ENCODE measurements at places on chromosomes 5 and 9.

- no peak for DNase-seq
These were observed 286.1 kb upstream of the IRX1 start for GRCh38 chr5:3309538-3309937.

GRCh38 chr9:78143281-78144007 is 92.4 kb upstream of the CEP78 start:
- DNase-seq: no peak

DNA sequence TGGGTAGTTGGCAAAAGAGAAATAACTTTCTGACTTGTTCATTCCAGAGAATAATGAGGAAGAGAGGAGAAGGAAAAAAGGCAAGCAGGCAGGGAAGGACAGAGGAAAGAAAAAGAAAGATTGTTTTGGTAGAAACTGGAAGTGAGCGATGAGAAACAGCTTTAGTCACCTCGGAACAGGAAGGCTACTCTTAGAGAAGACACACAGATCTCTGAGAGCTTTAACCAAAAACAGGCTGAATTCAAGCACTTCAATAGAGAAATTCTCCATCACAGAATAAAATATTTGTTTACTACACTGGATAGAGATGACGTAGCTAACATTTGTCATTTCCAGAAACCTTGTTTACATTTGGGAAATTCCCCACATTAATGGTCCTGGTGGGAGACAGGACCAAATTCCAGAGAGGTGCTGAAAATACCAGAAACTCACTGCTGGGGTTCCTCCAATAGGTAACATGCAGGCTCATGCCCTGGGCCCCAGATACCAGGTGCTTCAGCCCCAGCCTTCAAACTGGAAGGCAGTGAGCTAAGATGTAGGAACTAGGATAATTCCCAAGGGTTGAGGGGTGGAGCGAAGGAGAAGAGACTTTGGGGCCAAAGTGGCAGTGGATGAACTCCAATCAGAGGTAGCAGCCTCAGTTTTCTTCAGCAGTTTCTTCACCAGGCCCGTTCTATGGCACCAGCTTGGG is 227.7 kb upstream of the GRAMD2B start:
- DNase-seq: no peak

- DNase-seq: peak; percentile 40
These were observed 56.3 kb upstream of the EXOC3 start for GRCh38 chr5:386432-387341.

- DNase-seq: peak; percentile 11
These were observed 168.0 kb upstream of the ZNF618 start for GRCh38 chr9:113707953-113708695.

- peak; percentile 89 for DNase-seq
These were observed 213.3 kb downstream of the IRX2 start for GRCh38 chr5:2538169-2538568.

DNA sequence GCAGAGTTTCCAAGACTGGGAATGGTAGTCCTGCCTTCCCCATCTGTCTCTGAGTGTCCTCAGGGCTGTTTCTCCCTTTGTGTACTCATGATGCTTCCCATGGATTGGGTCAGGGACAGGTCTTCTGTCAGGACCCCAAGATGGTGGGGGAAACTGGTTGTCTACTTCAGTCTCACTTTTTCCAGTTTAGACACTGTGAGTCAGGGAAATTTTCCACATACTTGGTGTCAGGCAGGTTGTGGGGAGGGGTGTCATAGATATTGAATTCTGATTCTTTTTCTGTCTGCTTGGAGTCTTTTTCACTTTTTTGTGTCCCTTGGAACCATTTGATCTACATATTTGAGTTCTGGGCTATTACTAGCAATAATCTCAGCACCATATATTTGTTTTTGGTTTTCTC is 10.3 kb downstream of the POLK start:
- no peak for DNase-seq

DNA sequence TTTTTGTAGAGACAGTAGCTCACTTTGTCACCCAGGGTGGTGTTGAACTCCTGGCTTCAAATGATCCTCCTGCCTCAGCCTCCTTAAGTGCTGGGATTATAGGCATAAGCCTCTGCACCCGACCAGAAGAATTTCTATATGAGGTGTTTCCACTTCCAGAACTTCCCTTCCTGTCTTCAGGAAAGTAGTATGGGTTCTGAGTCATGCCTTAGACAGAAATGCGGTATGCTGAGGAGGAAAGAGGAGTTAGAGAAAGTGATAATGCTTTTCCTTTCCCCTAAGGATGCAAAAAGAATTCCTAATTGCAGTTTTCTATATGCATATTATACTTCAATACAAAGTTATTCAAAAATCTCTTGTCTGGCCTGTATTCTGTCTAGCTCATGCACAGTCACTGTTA is 16.4 kb upstream of the ADAMTSL1 start:
- DNase-seq: no peak

- DNase-seq: no peak
These were observed 88.6 kb upstream of the IL6ST start for GRCh38 chr5:56083286-56083854.

DNA sequence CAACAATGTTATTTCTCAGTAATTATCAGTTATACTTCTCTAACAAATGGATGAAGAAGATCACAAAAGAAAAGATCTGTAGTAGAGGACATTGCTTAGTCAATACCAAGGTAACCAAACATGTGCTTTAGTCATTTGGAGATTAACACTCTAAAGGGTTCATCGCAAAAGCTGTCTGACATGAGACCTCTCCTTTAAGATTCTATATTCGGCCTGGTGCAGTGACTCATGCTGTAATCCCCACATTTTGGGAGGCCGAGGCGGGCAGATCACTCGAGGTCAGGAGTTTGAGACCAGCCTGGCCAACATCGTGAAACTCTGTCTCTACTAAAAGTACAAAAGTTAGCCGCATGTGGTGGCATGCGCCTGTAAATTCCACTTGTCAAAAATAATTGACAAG is 18.3 kb upstream of the CKMT2 start:
- no peak for DNase-seq

GRCh38 chr5:64570395-64570996 is 64.7 kb downstream of the RGS7BP start:
- no peak for DNase-seq

- DNase-seq: no peak
These were observed 34.0 kb downstream of the ZNF474 start for GRCh38 chr5:122163121-122164069.

DNA sequence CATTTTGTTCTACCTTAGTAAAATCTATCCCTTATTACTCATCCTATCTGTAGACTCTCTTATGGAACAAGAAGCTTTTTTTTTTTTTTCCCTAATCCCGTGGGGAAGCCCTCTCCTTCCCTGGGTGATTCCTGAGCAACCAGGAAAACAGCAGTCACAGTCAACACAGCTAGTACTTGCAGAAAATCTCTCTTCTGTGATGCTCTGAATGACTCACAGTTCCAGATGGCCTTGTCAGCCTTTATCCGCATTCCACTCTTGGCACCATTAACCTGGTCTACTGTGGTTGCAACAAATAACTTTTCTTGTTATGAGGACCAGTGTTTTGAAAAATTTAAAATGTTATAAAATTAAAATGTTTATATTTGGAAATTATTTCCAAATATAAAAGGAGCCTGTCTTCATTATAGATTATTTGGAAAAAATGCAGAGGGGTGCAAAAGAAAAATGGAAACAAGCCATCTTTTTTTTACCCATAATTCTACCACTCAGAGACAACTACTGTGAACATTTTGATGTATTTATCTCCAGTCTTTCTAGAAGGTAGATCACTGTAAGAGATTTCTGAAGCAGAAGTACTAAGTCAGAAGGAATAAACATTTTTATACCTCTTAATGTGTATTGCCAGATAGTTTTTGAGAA is 486.7 kb downstream of the RAB3C start:
- no peak for DNase-seq

- DNase-seq: no peak
These were observed 83.2 kb downstream of the CDH9 start for GRCh38 chr5:26955161-26955560.

DNA sequence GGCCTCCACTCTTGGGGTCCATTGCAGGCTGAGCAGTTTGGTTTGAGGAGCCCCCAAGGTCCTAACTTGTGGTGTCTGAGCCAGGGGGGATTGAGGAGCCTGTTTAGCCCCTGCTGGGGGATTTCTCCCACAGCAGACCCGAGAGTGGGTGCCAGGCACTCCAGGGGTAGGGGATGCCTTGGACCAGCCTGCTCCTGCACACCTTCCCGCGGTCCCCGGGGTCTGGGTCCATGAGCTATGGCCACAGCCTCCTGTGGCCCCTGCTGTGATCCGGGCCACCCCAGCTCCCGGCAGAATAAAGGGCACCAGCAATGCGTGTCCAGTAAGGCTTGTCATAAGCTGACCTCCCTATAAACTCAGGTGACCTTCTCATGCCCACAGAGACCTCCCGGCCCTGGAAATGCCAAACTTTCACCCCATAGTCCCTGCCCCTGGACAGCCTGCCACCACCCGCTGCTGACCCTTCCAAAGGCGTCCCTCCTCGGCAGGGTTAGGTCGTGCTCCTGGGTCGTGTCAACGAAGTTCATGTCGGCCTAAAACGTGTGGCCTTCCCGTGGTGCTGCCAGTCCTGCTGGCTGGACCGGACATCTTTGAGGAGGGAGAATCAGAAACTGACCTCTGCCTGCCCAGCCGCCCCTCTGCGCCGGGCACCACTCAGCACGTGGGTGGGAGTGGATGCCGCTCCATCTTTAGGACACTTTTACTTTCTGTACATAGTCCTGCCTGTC is 137.6 kb downstream of the MRPL36 start:
- peak; percentile 44 for DNase-seq

DNA sequence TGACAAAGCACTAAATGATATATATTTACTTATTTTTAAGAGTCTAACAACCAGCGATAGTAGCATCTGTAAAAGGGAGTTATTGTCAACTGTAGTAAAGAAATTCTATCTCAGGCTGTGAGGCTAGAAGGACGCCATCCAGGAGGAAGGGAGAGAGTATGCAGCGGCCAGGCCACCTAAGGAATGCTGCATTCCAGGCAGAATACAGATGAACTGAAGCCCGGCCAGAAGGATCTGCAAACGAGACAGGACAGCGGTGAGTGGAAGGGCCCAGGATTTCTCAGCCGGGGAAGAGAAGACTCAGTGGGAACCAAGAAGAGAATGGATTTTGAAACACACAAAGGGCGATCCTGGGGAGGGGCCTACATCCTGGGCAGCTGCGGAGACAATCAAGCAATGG is 7.4 kb downstream of the RETREG1 start:
- DNase-seq: no peak

DNA sequence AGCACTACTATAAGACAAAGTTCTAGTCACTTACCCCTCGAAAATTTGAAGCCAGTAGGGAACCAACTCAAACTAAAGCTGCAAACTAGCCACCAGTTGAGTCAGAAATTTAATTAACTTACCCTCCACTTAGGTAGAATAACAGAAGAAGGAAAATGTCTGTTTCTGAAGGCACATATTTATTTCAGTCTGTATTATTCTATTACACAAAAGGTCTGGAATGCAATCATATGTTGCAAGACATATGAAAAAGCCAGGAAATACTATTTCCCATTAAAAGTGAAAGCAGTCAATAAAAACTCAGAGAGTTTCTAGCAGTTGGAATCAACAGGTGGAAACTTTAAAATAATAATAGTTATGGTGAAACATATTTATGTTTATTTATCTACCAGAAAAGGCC is 79.2 kb upstream of the SLCO4C1 start:
- DNase-seq: no peak

GRCh38 chr9:82499337-82499736 is 510.8 kb downstream of the SPATA31D1 start:
- no peak for DNase-seq

GRCh38 chr5:155905364-155905763 is 421.6 kb upstream of the SGCD start:
- DNase-seq: no peak

- no peak for DNase-seq
These were observed 40.9 kb downstream of the PSIP1 start for GRCh38 chr9:15469862-15470261.

- no peak for DNase-seq
These were observed 54.2 kb downstream of the PCDHGC5 start for GRCh38 chr5:141543053-141543452.

DNA sequence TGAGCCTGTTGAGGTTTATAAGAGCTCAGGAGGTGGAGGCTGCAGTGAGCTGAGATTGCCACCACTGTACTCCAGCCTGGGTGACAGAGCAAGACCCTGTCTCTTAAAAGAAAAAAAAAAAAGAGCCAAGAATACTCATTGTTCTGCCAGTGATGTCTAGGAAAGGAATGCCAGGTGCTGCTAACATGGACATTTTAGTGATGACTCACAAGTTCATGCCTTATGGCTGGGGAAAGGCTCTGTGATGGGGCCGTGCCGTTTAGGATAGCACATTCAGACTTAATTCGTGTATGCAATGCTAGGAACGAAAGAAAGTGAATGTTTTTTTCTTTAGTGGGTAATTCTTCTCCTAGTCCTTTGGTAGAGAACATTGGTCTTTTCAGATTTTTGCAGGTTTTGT is 134.2 kb downstream of the ARHGAP26 start:
- no peak for DNase-seq

DNA sequence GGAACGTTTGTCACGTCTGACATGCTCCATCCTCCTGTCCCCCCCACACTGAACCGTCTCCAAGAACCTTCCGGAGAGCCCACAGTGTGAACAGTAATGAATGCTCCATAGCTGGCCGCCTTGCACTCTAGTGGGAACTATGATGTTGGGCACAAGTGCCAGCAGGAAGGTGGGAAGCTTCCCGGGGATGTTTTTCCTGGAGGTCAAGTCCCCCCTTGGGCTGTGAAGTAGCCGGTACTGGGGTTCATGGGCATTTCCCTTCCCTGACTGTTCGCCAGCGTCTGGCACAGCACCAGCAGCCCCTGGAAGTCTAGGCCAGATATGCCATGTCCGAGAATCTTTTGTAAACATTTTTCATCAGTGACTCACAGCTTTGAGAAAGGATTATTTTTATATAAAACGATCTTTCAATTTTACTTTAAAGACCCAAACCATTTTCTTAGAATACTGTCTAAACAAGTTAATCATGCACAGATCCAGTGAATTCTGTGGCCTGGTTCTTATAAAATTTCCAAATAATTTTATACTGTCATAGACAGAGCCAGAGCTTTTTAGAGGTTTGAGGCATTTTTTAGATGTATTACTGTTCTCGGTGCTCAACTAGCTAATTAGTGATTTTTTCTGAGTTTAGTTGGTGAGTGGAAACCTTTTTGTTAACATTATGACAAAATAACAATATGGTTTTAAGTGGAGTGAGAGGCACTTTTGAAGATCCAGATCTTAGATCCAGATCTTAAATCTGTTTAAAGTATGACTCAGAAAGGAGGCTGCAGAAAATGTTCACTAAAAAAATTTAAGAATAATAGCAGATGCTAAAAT is 11.6 kb downstream of the ABL1 start:
- no peak for DNase-seq

DNA sequence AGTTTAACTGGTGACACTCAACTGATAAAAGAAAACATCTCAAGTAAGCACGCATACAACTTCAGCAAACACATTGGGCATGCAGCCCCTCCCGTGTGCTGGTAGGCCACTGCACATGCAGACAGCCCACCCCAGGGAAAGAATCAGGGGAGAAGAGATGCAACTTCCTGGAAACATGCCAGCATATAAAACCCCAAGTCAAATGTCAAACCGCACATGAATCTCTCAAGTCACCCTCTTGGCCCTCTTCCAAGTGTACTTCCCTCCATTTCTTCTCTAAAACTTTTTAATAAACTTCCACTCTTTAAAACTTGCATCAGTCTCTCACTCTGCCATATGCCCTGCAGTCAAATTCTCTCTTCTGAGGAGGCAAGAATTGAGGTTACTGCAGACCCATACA is 732.7 kb downstream of the SEMA5A start:
- no peak for DNase-seq

All from ecto neural progenitor cell (in vitro differentiated cells).